ENCODE measurements at places on chromosomes 4 and X.

GRCh38 chr4:114423582-114423981 lies 175.0 kb upstream of the UGT8 start:
- DNase-seq = no peak

DNA sequence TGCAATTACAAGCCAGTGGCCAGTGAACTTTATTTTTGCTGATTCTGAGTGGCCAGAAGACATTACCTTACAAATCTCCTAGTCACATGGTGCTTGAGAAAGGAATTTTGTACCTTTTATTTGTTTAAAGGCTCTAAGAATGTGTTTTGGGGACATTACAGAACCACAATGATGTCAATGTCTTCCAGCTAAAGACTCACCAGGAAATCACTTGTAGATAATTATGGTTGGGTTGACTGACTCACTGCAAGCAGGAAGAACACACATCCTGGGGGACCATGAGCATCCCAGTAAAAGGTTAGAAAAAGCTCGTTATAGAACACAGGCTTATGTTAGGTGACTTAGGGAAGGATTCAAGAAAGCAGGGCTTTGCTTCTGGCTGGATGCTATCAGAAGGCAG lies 119.4 kb upstream of the FAM9B start:
- no peak for DNase-seq

- DNase-seq = no peak
Measured at GRCh38 chrX:7941390-7942042, 14.3 kb upstream of the PNPLA4 start.

DNA sequence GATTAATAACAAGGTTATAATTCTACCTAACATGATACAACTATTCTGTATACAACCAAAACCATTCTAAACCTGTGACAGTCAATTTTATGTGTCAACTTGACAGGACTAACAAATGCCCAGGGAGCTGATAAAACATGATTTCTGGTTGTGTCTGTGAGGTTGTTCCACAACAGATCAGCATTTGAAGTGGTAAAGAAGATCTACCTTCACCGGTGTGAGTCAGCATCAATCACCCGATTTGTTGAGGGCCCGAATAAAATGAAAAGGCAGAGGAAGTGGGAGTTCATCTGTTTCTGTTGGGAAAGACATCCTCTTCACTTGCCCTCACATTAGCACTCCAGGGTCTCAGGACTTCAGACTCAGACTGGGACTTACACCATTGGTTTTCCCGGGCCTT lies 187.9 kb downstream of the MAB21L2 start:
- no peak for DNase-seq

DNA sequence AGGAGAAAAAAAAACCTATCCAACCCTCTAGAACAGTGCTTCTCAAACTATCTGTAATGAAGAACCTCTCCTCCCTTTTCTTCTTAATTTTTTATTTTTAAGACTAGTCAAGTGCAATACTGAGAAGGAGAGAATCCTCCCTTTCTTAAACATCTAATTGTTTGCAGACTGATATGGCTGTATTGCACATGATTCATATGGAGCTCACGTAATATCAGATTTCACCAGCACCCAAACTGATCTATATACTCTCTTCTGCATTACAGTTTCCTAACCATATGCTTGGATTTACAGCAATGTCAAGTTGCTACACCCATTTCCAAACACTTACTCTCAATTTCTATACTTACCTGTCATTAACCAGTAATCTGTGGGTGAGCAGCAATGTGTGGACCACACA lies 9.5 kb downstream of the PRMT9 start:
- no peak for DNase-seq

DNA sequence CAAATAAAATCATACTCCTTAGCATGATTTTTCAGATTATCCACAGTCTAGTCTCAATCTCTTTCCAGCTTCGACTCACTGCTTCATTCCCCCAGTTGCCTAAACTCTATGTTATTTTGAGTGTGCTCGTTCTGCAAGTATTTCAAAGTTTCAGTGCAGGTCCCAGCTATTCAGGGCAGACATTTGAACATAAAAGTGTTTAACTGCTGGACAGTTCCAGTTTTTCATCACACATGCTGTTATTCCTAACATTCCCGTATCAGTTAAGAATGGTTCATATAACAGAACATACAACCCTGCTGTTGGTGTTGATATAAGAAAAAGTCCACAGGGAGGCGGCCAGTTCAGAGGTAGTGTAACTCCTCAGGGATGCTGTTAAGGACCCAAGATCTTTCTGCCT lies 113.3 kb downstream of the SLIT2 start:
- no peak for DNase-seq

- DNase-seq = no peak
Measured at GRCh38 chr4:38149997-38150671, 189.9 kb downstream of the PTTG2 start.

DNA sequence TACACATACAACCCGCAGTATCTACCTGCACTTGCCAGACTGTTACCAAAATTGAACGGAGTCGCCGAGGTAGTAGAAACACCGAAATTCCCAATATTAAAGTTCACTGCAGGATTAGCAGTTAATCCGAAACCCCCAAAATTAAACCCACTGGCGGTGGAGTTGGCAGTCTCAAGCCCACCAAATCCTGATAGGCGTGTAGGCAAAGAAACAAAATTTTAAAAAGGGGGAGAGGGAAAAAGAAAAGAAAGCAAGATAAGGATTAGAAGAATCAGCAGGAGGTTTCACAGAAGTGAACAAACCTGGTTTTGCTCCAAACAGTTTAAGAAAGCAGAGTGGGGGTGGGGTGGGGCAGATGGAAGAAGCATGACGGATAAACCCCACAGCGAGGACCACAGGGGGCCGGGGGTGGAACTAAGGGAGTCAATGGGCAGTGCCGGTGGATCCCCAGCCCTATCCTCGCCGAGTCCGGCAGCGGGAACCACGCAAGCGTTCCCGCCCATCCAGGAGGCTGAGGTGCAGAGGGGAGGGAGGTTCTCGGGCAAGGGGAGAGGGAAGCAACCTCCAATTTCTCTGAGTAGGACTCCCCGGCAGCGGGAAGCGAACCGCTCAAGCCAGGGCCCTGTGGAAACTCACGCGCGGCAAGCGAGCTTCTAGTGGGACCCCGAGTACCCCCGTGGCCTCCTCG lies 599 bp downstream of the NUP54 start:
- DNase-seq = peak; percentile 80

GRCh38 chr4:41528512-41529205 lies 9.3 kb upstream of the LIMCH1 start:
- no peak for DNase-seq

- DNase-seq = no peak
Measured at GRCh38 chrX:1411326-1411725, 19.4 kb upstream of the SLC25A6 start.

DNA sequence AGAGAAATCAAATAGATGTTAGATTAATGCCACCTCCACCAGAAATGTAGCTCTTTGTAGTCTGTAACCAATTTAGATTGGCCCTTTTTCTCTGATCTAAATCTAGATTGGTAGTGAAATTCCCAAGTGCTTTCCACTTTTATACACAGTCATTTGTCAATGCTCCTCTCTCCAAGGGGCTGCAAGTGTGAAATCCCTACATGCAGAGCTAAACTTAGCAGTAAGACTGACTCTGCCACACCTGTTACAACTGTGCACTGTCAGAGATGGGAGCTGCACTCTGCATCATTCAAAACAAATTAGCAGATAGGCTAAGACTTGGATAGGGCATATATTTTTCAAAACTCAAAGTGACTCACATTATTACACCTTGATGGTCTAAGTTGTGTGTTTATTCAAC lies 9.1 kb downstream of the SERTM2 start:
- DNase-seq = no peak

- no peak for DNase-seq
Measured at GRCh38 chrX:140821280-140821679, 111.7 kb downstream of the LINC00632 start.

- no peak for DNase-seq
Measured at GRCh38 chr4:102585329-102585728, 84.2 kb downstream of the NFKB1 start.

DNA sequence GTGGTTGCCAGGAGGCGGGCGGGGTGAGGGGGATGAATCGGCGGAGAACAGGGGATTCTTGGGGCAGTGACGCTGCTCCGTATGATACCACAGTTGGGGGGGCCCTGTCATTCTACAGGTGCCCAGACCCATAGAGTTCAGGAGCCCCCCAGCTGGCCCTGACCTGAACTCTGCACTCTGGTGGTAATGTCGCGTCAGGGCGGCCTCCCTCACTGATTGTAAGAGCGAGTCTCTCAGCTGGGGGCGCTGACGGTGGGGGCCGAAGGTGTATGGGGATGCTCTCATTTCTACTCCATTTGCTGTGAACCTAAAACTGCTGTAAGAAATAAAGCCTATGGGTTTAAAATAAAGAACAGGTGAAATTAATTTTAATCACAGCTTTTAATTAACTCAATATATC lies 91.8 kb upstream of the PSAPL1 start:
- DNase-seq = no peak

Data from right forelimb (tissue), 1 donor.